ENCODE measurements at places on chromosomes 6 and 20.
A peak's percentile ranks its signal among the peaks of the same experiment; 100 is the strongest.

- DNase-seq: no peak
Measured at GRCh38 chr6:141288947-141289346, 843.8 kb upstream of the GJE1 start.

DNA sequence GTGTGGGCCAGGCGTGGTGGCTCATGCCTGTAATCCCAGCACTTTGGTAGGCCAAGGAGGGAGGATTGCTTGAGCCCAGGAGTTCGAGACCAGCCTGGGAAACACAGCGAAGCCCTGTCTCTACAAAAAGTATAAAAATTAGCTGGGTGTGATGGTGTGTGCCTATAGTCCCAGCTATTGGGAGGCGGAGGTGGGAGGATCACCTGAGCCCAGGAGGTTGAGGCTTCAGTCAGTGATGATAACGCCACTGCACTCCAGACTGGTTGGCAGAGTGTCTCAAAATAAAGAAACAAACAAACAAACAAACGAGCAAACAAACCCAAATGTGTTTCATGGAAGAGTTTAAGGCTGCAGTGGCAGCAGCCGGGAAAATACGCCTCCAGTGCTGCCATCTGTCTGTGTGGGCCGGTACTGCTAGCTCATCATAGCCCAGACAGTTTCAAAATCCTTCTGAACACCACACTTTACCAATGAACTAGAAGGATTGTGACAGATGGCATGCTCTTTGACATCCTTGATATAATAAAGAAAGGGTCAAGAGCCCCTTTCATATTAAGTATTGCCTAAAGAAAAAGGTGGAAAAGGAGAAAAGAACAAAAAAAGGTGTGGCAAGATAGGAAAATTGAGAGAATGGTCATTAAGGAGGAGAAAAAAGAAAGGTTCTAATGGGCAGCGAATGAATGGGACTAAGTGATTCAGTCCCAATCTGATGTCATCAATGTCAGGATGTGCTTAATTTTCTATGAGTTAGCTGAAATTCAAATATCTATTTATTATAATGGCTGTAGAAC, 298.6 kb downstream of the SYNE1 start:
- no peak for DNase-seq

- DNase-seq: no peak
Measured at GRCh38 chr20:51634877-51635276, 92.4 kb upstream of the NFATC2 start.

DNA sequence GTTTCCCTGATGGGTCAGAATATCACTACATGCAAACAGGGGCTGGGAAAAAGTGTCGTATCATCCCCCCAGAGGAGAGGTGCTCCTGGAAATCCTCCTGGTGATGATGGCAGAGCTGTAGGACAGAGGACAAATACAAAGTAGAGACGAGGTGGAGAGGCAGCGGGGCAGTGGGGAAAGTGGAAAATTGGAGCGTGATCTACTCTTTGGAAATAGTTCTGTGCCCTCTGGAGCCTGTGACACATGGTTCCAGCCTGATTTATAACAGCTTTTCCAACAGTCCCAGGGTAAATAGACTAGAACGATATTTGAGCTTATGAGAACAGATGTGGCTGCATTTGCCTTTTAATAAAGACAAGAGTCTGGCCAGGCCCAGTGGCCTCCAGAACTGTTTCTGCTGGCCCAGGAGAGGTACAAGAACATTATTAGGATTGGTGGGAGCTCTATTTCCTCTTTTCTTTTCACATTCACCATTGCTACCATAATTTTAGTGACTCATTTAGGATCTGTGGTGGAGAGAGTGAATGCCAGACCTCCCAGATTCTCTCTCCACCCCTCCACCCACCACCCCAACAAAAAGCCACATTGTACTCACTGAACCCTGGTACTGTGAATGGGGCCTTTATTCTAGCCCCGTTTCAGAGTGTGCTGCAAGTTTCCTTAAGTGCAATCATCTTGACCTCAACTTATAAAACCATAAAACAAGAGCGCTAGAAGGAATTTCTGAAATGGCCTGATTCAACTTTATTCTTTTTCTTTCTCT, 78.3 kb downstream of the BTBD3 start:
- peak; percentile 3 for DNase-seq

DNA sequence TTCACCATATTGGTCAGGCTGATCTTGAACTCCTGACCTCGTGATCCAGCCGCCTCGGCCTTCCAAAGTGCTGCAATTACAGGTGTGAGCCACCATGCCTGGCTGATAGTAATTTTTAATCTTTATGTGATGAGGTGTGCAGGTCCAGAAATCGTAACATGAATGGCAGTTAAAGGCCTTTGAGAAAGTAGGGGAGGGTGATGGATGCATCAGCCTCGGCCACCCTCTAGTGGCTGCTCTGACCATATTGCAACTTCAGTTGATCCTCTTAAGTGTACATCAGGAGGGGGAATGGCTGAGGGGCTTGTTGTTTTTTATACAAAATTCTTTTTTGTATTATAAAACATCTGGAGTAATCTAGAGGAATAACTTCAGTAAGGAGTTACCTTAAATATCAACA, 193.0 kb downstream of the ZFAND3 start:
- peak; percentile 30 for DNase-seq

GRCh38 chr20:63576311-63576710, 2.3 kb upstream of the HELZ2 start:
- no peak for DNase-seq

- peak; percentile 81 for DNase-seq
Measured at GRCh38 chr6:42742116-42742894, 3.6 kb downstream of the TBCC start.

DNA sequence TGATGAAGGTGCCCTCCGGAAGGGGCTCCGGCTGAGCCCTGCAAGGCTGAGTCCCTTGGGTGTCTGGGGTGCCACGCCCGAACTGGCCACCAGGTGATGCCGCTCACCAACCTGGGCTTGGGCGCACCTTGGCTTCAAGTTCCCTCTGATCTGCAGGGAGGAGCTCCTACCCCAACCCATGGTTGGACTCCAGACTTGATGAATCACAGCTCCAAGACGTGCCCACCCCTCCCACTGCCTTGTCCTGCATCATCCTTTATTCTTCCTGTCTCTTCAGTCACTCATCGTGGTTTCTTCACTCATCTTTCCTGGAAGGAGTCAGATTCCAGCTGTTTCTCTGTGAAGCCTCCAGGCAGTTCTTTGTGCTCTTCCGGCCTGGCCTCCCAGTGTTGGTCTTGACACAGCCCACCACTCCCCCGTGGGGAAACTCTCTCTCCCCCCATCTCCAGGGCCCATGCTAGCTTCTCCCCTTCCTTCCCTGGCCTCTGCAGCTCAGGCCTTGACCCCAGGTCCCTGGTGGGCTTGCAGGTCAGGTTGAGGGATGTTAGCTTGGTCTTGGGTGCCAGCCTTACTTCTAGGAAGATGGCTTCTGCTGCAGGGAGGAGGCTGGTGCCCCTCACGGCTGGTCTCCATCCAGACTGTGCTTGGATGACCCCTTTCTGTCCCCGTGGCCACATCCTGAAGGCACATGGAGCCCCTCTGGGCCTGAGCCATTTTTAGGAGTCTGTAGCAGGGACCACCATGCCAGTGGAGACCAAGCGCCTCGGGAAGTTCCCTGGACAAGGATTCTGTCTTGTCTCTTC, 2.6 kb upstream of the ZBP1 start:
- DNase-seq: peak; percentile 65

DNA sequence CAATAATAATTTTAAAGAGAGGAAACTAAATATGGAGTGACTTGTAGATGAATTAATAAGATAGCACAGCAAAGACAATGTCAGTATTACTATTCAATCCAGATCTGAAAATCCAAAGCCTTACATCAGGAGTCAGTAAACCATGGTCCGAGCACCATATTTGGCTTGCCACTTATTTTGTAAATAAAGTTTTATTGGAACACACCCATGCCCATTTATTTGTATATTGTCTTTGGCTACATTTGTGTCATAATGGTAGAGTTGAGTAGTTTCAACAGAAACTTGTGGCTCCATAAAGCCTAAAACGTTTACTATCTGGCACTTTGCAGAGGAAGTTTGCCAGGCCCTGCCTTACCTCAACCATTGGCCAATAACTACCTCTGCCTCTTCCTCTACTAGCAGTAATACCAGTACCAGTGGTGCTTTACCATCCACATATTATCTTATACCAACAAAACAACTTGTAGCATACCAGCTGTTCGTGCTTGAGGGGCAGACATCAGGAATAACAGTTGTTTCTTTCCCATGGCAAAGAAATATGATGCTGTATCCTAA, 51.8 kb upstream of the SYNJ2 start:
- DNase-seq: no peak

DNA sequence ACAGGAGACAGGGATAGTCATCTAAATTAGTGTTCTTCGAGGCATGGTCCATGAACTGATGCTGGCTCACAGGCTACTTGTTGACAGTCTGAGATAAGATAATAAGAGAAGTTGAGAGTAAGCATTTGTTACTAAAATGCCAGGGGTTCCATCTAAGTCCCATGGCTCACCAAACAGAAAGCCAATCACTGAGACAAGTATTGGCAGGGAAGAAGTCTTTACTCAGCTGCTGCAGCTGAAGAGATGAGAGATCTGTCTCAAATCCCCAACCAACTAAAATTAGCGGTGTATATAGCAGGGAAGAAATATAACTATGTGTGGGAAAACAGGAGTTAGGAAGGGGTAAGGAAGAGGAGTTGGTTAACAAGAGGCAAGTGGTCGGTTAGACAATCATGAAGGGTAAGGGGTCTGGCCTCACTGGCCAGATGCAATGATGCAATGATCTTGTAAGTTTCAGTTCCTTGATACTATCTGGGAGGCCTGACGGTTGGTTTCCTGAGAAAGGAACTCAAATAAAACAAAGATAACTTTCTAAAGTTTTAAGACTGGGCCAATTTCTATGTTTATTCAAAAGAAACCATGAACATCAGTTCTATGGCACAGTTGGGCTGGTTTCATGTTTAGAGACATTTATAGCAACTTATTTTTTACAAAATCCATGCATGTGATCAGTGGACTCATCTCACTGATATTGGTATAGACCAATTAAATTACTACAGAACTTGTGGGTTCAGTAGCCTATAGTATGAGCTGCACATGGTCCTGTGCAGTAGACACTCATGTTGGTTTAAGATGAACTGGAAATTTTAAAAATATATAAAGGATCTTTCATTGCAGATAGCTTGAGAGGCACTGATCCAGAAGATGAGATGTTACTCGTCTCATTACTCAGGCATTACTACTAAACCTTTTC, 9.9 kb upstream of the HEBP2 start:
- DNase-seq: no peak
